ENCODE measurements at places on chromosomes 3 and 15.

DNA sequence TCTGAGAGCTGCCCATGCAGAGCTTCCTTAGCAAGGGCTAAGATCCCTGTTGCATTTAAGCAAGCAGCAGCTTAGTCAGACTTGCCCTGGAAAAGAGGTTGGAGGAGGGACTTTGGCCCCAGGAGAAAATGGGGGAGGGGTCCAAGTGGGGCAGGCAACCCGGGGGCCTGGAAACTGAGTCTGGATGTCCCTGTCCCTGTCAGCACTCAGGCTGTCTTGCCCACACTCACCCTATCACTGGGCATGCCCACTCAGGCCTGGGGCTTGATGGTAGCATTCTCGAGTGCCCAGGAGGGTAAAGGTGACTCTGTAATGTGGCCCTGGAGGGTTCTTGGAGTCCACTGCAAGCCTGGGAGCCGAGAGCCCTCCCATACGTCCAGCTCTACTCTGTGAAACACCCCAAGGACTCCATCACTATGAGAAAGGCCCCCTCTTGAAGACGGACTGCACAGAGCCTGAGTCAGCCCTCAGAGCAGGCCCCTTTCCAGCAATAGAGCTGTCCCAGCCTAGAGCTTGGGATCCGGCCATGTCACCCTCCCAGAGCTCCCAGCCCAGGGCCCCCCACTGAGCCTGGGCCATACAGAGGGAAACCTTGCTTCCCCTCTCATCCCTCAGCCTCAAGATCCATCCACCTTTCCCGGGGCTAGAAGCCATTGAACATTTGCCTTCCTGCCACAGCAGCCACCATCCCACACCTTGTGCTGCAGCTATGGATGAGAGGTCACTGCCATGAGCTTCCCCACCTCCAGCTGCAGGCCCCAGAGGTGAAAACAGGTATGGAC, 13.4 kb downstream of the MYL3 start:
- DNase-seq, result peak; percentile 17

DNA sequence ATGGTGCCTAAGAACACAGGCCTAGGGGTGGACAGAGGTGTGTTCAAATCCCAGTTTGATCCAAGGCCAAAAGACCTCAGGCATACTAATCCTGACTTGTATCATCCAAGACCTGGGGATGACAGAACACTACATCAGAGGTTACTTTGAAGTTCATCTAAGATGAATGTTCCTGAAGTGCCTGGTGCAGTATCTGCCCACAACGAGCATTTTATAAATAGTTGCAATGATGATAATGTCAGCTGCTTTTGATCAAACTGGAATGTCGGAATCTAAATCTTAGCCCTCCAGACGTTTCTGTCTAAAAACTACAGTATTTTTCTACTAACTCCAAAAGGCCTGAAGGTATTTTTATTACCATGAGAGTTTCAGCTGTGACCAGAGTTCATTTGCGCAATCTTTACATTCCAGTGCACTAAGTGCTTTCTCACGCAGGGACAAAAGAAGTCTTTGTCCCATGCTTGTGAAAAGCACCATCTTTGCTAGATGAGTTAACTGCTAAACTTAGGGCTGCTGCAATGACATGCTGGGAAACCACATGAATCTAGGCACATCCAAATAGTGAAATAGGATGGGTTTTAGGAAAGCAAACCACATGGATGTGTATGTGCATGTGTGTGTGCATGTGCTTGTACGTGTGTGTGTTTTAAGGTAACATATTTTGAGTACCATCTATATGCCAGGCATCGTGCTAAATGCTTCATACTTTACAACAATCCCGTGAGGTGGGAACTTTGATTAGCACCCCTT, 18.1 kb downstream of the ANXA2 start:
- DNase-seq, result no peak

GRCh38 chr3:94234177-94234788, 171.4 kb downstream of the NSUN3 start:
- peak; percentile 60 for DNase-seq

- DNase-seq, result peak; percentile 36
Observed at GRCh38 chr3:121883507-121883906, 10.7 kb upstream of the SLC15A2 start.

- no peak for DNase-seq
Observed at GRCh38 chr3:45498532-45498931, 96.0 kb upstream of the LIMD1 start.

DNA sequence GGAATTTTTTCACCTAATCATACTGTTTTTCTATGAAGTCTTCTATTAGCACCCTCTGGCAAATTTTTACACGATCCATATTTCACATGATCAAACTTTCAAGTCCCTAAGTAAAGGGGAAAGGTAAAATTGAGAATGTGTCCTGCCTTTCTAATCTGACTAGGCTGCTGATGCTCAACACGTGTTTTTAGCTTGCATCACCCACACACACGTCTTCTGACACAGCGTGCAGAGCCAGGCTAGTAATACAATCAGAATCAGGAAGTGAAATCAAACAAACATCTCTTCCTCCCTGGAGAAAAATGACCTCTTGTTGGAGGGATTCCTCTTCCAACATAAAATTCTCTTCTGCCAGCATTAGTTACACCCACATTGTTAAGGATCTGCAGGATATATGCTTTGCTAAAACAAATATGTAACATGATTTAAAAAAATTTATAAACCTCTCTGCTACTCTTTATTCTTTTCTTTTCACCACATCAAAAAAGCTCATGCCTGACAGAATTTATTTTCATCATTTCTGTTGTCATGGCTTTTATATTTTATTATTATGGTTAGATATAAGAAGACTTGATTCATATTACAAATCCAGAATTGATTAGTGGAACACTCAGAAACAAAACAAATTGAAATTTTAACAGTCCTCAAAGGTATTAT, 122.4 kb downstream of the RAP2B start:
- no peak for DNase-seq

DNA sequence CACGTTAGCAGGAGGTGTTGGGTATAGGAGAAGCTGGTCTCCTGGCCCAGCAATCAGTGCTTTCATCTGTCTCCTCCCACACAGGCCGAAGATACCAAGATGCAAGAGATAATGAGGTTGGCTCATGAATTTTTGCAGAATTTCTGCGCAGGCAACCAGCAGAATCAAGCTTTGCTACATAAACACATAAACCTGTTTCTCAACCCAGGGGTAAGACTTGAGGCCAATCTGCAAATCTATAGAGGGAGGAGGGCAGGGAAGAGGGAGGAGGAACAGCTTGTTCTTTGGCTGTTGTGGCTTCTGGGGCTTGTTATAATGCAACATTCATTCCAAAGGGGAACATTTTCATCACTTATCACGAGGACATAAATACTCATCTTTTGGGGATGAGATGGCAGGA, 195.3 kb downstream of the ITPR1 start:
- no peak for DNase-seq
